ENCODE measurements at places on chromosomes 2 and 18.

GRCh38 chr18:79556829-79557585, 122.6 kb upstream of the CTDP1 start:
- no peak for DNase-seq

DNA sequence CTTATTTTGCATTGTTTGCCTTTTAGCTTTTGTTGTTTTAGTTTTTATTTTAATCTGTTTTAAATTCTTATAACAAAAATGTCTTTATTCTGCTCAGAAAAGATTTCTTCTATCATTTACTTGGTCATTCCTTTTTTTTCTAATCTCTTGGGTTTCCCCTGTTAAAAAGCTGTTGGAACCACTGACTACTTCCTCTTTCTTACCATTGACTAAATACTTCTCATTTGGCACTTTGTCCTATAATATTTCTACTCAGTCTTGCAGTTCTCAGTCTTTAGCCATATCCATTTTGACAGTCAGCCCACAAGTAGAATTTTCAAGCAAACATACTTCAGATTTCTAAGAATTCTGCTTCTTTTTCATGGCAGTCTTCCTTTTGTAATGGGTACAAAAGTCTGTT, 567.2 kb downstream of the SATB2 start:
- DNase-seq, result no peak

DNA sequence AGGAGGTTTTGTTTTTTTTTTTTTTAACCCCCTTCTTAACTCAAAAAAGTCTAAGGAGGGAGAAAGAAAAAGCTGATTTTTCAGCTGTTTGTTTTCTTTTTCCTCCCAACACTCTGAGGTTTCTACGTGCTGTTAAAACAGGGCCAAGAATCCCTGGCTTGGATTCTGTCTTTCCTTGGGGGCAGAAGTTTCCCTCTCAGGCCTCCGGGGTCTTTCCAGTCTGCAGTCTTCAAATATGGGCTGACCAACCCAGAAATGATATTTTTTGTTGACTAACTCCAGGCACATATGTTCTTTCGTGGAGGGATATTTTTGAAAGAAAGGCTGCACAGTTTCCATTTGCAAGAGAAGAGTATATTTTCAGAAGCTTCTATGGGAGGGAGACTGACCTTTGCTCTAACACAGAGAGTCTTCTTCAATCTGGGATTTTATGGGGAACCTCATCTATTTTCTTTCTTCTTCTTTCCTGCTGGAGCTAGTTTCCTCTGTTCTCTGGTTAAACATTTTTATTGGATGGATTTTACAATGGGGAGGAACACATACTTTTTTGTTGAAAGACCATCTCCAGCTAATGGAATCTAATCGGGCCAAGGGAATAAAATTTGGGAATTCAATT, 93.3 kb upstream of the SPRED2 start:
- DNase-seq, result no peak

DNA sequence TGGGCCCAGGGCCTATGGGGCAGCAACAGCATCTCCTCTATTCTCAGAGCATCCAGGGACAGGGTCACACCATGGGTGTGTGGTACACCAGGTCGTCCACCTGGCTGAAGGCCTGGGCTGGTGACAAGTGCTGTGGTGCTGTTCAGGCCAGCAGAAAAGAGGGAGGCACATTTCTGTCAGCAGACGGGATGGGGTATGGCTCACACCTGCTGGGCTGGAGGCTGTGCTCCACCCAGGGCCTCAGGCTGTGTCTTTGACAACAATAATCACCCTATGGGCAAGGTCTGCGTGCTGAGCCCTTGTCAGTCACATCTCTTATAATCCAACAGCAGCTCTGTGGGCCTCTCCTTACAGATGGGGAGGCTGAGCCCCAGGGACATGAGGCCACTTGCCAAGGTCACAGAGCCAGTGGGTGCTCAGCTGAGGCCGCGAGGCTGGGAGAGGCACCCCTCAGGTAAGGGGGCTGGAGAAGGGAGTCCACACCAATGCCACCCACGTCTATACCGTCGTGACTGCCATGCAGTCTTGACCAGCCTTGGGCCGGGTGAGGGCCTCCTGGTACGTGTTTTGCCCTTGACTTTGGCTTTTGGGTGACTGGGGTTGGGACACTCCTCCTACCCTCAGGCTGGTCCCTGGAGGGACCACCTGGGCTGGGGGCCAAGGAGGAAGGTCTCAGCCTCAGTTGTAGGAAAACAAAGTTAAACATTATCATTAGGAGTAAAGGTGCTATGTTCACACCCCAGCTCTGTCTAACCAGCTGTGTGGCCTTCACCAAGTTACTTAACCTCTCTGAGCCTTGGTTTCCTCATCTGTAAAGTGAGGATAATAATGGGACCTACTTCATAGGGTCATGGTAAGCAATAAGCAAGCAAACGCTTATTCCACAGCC, 5.6 kb upstream of the HS6ST1 start:
- DNase-seq, result no peak

GRCh38 chr2:23692263-23692662, 234.7 kb downstream of the ATAD2B start:
- DNase-seq, result no peak

GRCh38 chr18:394987-395362, 105.5 kb downstream of the COLEC12 start:
- no peak for DNase-seq

Data from COLO829 (cell line).